ENCODE measurements at places on chromosomes 13 and 19.
A peak's percentile ranks its signal among the peaks of the same experiment; 100 is the strongest.

- DNase-seq: no peak
Measured at GRCh38 chr19:19501798-19502197, 13.6 kb downstream of the TSSK6 start.

GRCh38 chr19:13935765-13936510, 2.3 kb downstream of the PODNL1 start:
- no peak for DNase-seq

GRCh38 chr13:90683711-90684131, 663.8 kb upstream of the MIR17HG start:
- DNase-seq: no peak

- no peak for DNase-seq
Measured at GRCh38 chr13:41452462-41452861, 4.9 kb upstream of the RGCC start.

GRCh38 chr13:58343076-58343475, 711.5 kb downstream of the PCDH17 start:
- no peak for DNase-seq

GRCh38 chr19:51097166-51097738, 11.0 kb downstream of the CTU1 start:
- peak; percentile 38 for DNase-seq

DNA sequence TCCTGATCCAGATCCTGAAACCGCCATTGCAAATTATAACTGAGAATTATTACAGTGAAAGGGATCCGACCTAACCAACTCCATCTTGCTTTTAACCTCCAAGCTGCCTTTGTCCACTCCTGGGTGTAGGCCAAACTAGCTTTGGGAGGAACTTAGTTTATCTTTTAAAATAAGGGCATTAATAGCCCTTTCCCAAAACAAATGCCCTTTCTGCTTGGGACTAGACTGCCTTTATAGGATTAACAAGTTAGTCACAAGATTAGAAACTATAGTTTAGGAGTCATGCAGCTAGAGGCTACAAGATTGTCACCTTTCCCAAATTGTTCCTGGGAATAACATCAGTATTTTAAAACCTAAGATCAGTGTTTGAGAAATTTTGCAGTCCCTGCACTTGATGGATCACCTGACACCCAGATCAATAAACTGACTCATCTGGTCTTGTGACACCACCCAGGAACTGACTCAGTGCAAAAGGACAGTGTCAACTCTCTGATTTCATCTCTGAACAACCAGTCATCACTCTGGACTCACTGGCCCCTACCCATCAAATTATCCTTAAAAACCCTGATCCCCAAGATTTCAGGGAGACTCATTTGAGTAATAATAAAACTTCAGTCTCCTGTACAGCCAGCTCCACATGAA, 4.1 kb upstream of the ZNF841 start:
- no peak for DNase-seq

DNA sequence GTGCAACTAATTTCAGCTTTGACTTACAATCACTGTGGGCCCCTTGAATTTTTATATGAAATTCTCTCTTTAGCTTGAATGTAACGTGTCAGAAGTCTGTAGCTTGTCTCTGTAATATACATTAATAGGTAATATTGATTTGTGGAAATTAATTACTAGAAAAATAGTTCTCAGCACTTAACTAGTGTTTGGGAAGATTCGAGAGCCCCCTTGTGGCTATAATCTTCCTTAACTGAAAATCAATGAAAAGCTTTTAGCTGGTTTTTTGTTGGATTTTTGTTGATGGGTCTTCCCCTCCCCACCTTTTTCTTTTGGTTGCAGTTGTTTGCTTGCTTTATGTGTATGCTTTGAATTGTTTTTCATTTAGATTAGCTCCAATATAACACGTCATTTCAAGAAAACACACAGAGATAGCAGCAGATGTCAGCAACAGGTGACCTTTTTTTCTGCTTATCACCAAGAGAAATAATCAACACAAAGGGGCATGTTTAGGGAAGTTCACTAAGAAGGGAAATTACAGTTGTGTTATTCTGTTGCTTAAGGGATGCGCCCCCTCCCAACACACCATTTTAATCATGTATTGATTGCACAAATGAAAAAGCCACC, 176.8 kb downstream of the OXGR1 start:
- no peak for DNase-seq

DNA sequence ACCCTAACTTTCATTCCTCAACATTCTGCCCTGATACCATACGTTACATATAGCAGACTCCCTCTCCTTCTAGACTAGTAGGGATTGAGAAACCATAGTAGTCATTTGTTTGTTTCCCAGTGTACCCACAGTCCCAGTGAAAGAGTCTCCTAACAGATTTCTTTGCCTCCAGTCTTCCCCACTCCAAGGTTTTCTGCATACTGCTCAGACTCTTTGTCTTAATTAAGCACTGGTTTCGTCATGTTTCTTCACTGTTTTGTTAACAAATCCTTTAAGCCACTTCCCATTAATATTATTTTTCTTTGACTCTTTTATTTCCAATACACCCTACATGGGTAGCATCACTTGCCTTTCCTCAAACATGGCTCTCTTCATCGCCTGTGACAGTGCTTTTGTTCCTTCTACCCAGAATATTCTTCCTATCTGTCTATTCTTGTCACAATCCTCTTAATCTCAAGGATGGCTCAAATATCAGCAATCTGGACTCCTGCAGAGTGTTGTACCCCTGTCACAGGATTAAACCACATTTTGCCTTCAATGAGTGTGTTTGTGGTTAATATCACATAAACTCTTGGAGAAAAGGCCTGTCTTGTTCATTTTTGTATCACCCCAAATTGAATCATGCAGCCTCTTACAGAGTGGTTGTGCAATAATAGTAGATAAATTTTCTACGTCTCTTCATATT, 92.7 kb upstream of the KLF12 start:
- no peak for DNase-seq

- no peak for DNase-seq
Measured at GRCh38 chr19:871446-872265, 12.2 kb downstream of the CFD start.

GRCh38 chr19:33627526-33627925, 5.8 kb downstream of the CHST8 start:
- no peak for DNase-seq

GRCh38 chr13:109713681-109714080, 72.7 kb downstream of the IRS2 start:
- DNase-seq: no peak

- no peak for DNase-seq
Measured at GRCh38 chr13:99527301-99527700, 26.0 kb downstream of the TM9SF2 start.

- DNase-seq: no peak
Measured at GRCh38 chr19:8561075-8561764, 16.0 kb downstream of the MYO1F start.

DNA sequence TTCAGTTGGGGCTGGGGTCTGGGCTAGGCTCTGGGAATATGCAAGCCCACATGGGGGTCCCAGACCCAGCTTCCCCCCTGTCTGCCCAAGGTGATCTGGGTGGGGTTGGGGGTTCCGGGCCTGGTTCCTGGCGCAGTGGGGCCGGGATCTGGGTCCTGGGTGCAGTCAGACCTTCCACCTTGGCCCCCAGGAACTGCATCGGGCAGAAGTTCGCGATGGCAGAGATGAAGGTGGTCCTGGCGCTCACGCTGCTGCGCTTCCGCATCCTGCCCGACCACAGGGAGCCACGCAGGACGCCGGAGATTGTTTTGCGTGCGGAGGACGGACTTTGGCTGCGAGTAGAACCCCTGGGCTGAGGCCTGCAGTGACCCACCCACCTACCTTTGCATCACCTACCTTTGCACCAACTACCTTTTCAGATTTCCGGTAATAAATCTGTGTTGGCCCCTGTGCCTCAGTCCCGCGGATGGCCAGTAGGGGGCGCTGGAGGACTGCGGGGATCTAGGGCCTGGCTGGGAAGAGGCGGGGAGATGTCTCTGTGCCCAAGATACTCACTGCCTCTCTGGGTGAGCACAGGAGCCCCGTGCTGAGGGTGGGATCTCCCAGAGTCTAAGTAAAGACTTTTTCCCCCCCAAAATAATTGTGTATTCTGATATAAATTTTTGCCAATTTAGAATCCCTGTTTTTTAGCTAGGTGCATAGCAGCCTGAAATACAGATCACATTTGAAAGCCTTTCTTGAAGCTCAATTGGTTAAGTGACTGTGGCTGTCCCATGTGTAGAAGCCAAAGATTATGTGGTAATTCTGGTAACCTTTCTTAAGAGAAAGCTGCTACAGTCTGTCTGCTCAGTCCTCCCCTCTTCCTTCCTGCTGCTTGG, 11.5 kb upstream of the CYP4F3 start:
- DNase-seq: peak; percentile 72

GRCh38 chr19:7512400-7512851, 3.5 kb upstream of the ZNF358 start:
- no peak for DNase-seq

- DNase-seq: no peak
Measured at GRCh38 chr19:56858026-56858425, 17.5 kb upstream of the PEG3 start.
